ENCODE measurements at places on chromosomes 4 and X. TPM values are rescaled to one million over a fixed set of nuclear protein-coding genes. Genes with fewer than 3 reads are reported as not detected.

Gene MAGEC3
- not detected for polyA plus RNA-seq

Gene ARR3
- not detected for polyA plus RNA-seq

Gene PPM1K
- polyA plus RNA-seq: 81.9 TPM

Gene PCDH7
- polyA plus RNA-seq: not detected

Gene SPANXN4
- polyA plus RNA-seq: not detected

Gene AMER1
- 0.13 TPM for polyA plus RNA-seq

Measured in CD8-positive, alpha-beta memory T cell (primary cell).